ENCODE measurements at places on chromosomes 1 and 21. TPM values are rescaled to one million over a fixed set of nuclear protein-coding genes. Genes with fewer than 3 reads are reported as not detected.

NUF2 gene
- 35.5 TPM for total RNA-seq

NOS1AP gene
- not detected for total RNA-seq

RGS1 gene
- not detected for total RNA-seq

HPCA gene
- total RNA-seq, result not detected

ADORA1 gene
- 0.94 TPM for total RNA-seq

OPTC gene
- not detected for total RNA-seq

C1orf226 gene
- total RNA-seq, result not detected

RPE65 gene
- not detected for total RNA-seq

HSF2BP gene
- total RNA-seq, result 2.4 TPM

SAMD11 gene
- 43.5 TPM for total RNA-seq

CDA gene
- not detected for total RNA-seq

AADACL3 gene
- not detected for total RNA-seq

RAD54L gene
- total RNA-seq, result 15.3 TPM

ARHGAP29 gene
- 45.7 TPM for total RNA-seq

MFSD2A gene
- 5.8 TPM for total RNA-seq

RGS4 gene
- total RNA-seq, result 10.4 TPM
